ENCODE measurements at places on chromosomes 7 and 10.

DNA sequence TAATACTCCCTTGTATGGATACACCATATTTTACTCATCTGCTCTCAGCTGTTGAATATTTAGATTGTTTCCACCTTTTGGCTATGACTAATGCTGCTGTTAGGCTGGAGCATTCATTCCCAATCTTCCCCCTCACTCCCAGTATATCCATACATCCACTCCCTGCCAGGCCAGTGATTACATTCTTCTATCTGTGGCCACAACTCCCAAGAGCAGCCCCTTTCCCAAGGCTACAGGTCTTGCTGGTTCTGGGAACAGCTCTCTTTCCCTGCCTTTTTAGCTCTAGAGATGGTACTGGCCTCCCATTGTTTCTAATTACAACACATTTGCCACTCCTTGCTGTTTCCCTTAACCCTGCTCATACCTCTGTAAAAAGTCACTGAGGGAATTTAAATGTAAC, 28.2 kb downstream of the SFR1 start:
- no peak for DNase-seq

DNA sequence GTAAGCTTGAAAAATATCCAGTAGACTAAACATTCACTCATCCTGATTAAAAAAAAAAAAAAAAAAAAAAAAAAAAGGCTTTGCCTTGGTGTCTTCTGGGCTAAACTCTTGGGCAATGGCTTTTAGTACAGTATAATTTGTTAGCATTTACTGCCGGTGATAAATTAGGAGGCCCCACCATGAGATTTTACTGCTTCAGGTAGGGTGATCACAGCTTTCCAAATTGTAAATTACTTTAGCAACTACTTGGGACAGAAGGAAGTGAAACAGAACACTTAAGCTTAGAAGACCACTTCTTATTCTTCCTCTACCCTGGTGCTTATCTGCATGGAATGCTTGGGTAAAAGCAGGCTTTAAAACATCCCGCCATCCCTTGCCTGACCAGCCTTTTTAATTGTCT, 152.1 kb downstream of the HIBADH start:
- no peak for DNase-seq

GRCh38 chr10:84423719-84424118, 95.3 kb downstream of the CCSER2 start:
- DNase-seq, result no peak

GRCh38 chr7:96484091-96484490, 162.2 kb upstream of the SLC25A13 start:
- DNase-seq, result no peak

- DNase-seq, result no peak
These were observed 8.2 kb downstream of the BLNK start for GRCh38 chr10:96263176-96263575.

GRCh38 chr10:42973870-42974692, 102.8 kb upstream of the RET start:
- DNase-seq, result no peak

DNA sequence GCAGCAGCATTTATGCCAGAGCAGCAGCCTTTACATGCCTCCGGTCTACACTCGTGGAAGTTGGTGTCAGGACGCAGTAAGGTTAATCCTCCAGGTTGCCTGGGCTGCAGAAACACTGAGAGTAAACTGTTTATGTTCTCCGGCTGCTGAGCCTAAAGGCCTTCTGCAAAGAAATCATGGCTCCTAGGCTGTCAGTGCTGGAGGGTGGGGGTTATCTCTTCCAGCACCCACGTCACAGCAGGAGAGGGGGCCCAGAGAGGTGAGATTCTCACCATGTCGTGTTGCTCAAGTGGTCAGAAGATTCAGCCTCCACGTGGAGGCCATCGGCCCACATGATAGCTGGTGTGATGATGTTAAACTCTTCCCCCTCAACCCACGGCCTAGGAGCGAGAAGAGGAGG, 41.2 kb downstream of the COL13A1 start:
- no peak for DNase-seq

DNA sequence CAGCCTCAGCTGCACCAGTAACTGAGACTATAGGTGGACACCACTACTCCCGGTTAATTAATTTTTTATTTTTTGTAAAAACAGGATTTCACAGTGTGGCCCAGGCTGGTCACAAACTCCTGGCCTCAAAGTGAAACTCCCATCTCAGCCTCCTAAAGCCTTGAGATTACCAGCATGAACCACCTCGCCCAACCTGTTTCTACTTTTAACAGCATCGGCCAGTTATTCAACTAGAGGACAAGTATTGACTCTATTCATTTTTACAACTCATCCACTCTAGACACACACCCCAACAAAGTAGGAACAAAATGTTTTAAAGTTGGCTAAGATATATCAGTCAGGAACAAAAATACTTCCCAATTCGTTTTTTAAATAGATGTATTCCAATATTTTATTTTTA, 334.8 kb downstream of the PARD3 start:
- DNase-seq, result no peak

DNA sequence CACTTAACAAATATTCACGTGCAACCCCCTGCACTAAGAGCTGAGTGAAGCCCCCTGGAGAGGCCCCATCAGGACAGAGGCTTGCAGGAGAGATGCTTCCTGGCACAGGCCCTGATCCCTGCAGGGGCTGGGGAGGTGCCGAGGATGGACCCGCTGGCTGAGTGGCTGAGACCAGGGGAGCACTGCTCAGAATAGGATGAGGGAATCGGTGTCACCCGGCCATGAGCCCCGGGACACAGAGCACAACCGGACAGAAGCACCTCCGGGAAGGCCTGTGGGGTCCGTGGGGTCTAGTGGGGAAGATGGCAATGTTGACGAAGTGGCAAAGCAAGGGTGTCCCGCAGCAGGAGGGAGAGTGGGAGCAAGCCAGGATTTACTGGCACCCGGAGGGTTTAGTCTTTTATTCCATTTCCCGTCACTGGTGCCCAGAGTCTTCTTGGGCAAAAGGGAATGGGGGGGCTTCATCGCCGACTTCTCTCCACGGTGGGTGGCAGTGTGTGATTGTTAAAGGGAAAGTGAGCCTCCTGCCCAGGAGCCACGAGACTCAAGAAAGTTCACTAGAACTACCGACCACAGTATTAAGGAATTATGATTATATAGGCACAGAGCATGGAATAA, 140.7 kb downstream of the ADARB2 start:
- no peak for DNase-seq

DNA sequence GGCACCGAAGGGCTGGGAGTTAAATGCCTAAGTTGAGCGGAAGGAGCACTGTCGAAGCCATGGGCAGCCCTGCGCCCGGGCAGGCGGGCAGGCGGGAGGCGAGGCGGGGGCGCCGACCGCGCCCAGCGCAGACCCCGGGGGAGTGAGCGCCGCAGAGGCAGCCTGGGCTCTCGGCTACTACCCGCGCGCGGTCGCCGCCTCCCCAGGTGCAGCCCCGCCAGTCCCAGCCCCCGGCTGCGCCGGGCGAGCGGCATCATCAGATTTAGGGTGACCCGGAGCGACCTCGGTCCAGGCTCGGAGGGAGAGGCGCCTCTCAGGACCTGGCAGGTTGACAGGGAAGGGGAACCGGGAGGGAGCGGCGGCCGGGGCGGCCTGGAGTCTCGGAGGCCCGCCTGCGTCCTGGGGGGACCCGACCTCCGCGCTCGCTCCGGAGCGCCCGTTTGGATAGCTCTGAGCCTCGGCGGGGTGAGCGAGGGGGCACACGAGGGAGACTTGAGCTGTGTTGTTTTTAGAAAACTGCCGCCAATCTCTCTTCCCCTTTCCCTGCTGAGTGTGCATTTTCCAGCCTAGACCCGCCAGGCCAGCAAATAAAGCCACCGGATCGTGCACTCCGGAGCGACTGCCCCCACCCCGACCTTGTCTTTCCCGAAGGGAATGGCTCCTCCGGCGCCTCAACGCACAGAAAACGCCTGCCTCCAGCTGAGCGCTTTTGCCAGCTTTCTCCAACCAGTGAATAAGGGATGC, 2.3 kb upstream of the NRP1 start:
- DNase-seq, result no peak

DNA sequence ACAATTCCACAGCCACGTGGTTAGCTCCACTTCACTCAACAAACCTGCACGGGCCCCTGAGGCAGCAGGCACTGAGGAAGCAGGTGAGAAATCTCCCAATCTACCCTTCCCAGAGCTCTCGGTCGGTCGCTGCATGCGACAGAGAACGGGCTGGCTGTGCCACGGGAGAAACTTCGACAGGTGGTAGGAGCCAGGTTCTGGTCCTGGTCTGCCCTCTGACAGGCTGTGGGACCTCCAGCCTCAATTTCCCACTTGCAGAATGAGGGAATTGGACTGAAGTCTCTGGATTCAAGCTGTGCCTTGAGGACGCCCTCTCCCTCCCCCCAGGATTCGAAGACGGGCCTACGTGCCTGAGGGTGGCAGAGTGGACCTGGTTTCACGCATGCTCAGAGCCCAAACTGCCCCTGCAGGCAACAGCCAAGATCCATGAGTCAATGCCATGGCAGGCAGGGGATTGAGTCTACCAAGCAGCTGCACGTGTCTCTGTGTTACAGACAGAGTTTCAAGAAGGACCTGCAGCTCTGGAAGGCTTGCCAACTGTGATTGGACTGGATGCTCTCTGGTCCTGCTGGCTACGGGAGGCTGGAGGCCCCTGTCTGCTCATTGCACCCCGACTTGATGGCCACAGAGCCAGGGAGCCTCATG, 215.0 kb downstream of the USP6NL start:
- DNase-seq, result no peak

- no peak for DNase-seq
These were observed 23.8 kb upstream of the BICC1 start for GRCh38 chr10:58488921-58489320.

GRCh38 chr7:103106005-103106702, 31.2 kb downstream of the ARMC10 start:
- no peak for DNase-seq

GRCh38 chr7:92641921-92642511, 51.8 kb upstream of the FAM133B start:
- DNase-seq, result peak; percentile 23

GRCh38 chr7:29894256-29894655, 87.9 kb downstream of the WIPF3 start:
- DNase-seq, result no peak

- DNase-seq, result no peak
These were observed 167.7 kb downstream of the SEMA3D start for GRCh38 chr7:85019176-85019575.

DNA sequence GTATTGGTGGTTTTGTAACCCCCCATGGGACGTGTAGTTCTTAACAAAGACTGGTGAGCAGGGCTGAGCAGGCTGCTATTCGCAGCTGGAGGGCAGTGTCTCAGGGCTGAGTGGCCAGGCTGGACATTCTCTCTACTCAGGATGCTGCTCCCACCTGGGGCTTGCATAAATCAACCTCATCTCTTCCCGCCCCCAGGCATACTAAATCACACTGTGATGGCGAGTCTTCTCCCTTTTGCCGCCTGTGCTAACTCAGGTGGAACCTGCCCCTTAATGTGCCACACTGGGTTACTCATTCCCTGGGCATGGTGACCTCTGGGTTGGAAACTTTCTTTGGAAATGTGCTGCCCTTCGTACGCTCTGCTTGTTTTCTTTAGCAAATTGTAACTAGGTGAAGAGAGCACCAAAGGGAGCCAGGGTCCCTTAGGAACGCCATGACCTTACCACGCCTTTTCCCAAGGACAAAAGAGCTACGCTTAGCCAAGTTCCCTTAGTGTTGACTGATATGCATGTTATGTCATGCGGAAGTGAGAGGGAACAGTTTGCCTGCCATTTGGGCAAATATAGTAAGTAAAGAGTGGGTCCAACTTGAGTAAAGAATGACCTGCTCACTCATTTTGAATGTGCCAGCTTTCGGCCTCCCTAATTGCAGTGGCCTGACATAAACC, 40.4 kb upstream of the COBL start:
- DNase-seq, result no peak

DNA sequence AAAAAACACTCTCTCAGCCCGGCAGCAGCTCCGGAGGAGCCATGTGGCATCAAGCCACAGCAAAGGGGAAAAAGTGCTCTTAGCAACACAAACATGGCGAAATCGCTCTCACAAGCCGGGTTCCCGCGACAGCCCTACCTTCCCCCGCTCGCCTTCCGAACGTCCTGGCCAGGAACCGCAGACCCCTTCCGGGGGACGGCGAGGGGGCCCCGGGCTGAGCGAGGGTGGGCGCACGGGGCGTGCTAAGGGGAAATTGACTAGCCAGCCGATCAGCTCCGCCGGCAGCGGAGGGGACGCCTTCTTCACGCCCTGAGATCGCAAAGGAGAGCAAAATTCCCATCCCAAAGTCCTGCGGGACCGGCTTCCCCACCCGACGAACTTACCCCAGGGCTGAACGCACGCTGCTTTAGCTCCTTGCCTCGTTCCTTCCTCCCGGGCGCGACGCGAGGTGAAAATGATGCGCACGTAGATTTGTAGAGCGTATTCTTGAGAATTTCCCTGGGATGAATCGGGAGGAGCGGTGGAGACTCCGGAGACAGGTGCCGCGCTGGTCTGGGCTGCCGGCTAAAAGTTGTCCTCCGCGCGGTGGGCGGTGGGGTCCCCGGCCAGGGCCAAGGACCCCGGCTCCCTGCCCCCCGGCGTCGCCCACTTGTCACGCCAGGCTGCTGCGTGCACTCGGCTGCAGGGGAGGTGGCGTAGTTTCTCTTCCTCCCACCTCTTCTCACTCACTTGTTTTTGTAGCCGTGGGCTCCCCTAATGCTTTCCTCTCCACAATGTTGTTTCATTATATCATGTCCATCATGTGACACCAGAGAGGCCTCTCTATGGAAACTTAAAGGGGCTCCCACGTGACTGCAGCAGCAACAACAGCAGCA, 220.1 kb upstream of the MKLN1 start:
- peak; percentile 52 for DNase-seq

DNA sequence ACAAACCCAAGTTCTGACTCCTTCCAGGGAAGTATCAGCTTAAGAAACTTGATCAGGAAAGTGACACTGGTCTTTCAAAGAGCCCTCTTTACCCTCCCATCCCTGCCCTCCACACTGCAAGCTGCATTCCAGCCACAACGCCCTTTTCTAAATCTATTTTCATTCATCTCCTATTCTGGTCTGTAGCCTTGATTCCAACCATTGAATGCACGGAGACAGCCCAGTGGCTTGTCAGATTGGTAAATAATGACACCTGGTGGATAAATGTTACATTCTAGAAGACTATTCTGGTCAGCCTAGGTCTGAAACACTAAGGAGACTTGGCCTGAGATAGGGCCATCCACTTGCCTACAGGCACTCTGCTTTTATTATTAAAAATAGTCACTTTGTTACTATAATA, 20.9 kb downstream of the MORN4 start:
- no peak for DNase-seq

DNA sequence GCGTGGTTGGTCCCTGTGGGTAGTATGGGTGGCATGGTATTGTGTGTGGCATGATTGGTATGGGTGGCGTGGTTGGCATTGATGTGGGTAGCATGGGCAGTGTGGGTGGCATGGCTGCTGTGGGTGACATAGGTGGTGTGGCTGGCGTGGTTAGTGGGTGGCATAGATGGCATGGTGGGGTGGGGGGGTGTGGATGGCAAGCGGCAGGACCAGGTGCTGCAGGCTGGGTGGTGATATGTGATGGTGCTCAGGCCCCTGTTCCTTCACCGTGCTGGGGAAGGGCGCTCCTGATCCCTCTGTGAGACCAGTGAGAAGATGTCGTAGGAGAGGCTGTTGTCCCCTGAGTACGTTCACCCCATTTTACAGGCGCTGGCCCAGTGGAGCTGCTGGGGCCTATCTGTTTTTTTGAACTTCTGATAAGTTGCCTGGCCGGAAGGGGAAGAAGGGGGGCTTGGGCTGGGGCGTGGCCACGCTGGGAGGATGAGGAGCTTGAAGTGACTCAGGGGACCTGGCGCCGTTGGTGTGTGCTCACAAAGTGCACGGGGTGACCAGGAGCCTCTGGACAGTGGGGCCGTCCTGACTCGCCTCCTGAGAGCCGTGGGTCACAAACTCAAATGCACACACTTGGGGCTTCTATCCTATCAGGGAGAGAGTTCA, 17.5 kb downstream of the INPP5A start:
- no peak for DNase-seq
